Cardiac muscle cell (in vitro differentiated cells and primary cell): ENCODE measurements at places on chromosomes 12 and 14. TPM values are rescaled to one million over a fixed set of nuclear protein-coding genes. Genes with fewer than 3 reads are reported as not detected.

The MYH7 gene
- polyA plus RNA-seq: 66.2 and 117 TPM in 2 replicates

The CELA1 gene
- not detected in 2 replicates for polyA plus RNA-seq

The KLRB1 gene
- not detected in 2 replicates for polyA plus RNA-seq

The GSG1 gene
- 0.12 TPM in 1 of 2 replicates, not detected in the other for polyA plus RNA-seq

The ZC2HC1C gene
- polyA plus RNA-seq: 7.7 and 9.8 TPM in 2 replicates

The OR6C4 gene
- polyA plus RNA-seq: not detected in 2 replicates

The IL22 gene
- polyA plus RNA-seq: not detected in 2 replicates

The PLEKHD1 gene
- 0.37 TPM in 1 of 2 replicates, not detected in the other for polyA plus RNA-seq

The CMKLR1 gene
- 0.06 TPM in 1 of 2 replicates, not detected in the other for polyA plus RNA-seq

The SINHCAF gene
- 102 and 172 TPM in 2 replicates for polyA plus RNA-seq

The DCN gene
- polyA plus RNA-seq: 3.3 and 5.0 TPM in 2 replicates

The CLEC1A gene
- polyA plus RNA-seq: not detected in 2 replicates

The TCL1B gene
- polyA plus RNA-seq: not detected in 2 replicates

The BATF gene
- polyA plus RNA-seq: not detected in 2 replicates

The GPX2 gene
- 0.26 TPM in 1 of 2 replicates, not detected in the other for polyA plus RNA-seq

The NXPH4 gene
- 0.27 and 0.61 TPM in 2 replicates for polyA plus RNA-seq

The RACGAP1 gene
- polyA plus RNA-seq: 13.4 and 57.3 TPM in 2 replicates

The KSR2 gene
- 0.02 TPM in 2 replicates for polyA plus RNA-seq

The MSI1 gene
- polyA plus RNA-seq: 26.2 and 38.7 TPM in 2 replicates

The CRACR2A gene
- polyA plus RNA-seq: 1.0 TPM in 1 of 2 replicates, not detected in the other

The GPR137C gene
- 1.1 and 2.7 TPM in 2 replicates for polyA plus RNA-seq

The PMCH gene
- not detected in 2 replicates for polyA plus RNA-seq

The GZMB gene
- not detected in 2 replicates for polyA plus RNA-seq

The CLEC4D gene
- not detected in 2 replicates for polyA plus RNA-seq

The BIN2 gene
- polyA plus RNA-seq: 0.25 TPM in 1 of 2 replicates, not detected in the other

The ARF6 gene
- 27.8 and 28.4 TPM in 2 replicates for polyA plus RNA-seq

The SERPINA1 gene
- 2.6 TPM in 1 of 2 replicates, not detected in the other for polyA plus RNA-seq

The CD163L1 gene
- 1.7 TPM in 1 of 2 replicates, not detected in the other for polyA plus RNA-seq

The SLCO1C1 gene
- polyA plus RNA-seq: 0.37 TPM in 1 of 2 replicates, not detected in the other

The PTPN21 gene
- 12.0 and 12.2 TPM in 2 replicates for polyA plus RNA-seq

The FLRT2 gene
- 2.6 and 5.2 TPM in 2 replicates for polyA plus RNA-seq

The ACOT6 gene
- 0.59 TPM in 1 of 2 replicates, not detected in the other for polyA plus RNA-seq

The DUSP6 gene
- 177 and 191 TPM in 2 replicates for polyA plus RNA-seq

The CFAP54 gene
- polyA plus RNA-seq: 0.70 and 2.0 TPM in 2 replicates

The SVOP gene
- polyA plus RNA-seq: not detected in 2 replicates

The ADAM20 gene
- polyA plus RNA-seq: not detected in 2 replicates

The DDN gene
- polyA plus RNA-seq: 2.1 and 3.0 TPM in 2 replicates

The TROAP gene
- polyA plus RNA-seq: 8.2 and 82.4 TPM in 2 replicates

The NTS gene
- polyA plus RNA-seq: 2.1 and 2.9 TPM in 2 replicates

The CLEC4C gene
- not detected in 2 replicates for polyA plus RNA-seq

The BICDL1 gene
- polyA plus RNA-seq: 3.5 and 4.7 TPM in 2 replicates

The PGF gene
- polyA plus RNA-seq: 23.5 and 24.6 TPM in 2 replicates

The TAS2R14 gene
- polyA plus RNA-seq: 1.0 and 3.0 TPM in 2 replicates

The DHRS2 gene
- polyA plus RNA-seq: 0.97 and 1.0 TPM in 2 replicates

The CCDC60 gene
- 19.1 and 28.6 TPM in 2 replicates for polyA plus RNA-seq

The CNTN1 gene
- 1.6 and 4.2 TPM in 2 replicates for polyA plus RNA-seq

The FGD6 gene
- 10.7 and 13.2 TPM in 2 replicates for polyA plus RNA-seq

The CLEC6A gene
- polyA plus RNA-seq: 0.26 TPM in 1 of 2 replicates, not detected in the other
